Cardiac muscle cell (in vitro differentiated cells and primary cell): ENCODE measurements at places on chromosomes 1 and 21.

GRCh38 chr21:39422527-39423241 is 22.9 kb downstream of the LCA5L start:
- peak; percentile 61 for DNase-seq

GRCh38 chr1:173476665-173477285 is 360 bp upstream of the PRDX6 start:
- DNase-seq: peak; percentile 88

DNA sequence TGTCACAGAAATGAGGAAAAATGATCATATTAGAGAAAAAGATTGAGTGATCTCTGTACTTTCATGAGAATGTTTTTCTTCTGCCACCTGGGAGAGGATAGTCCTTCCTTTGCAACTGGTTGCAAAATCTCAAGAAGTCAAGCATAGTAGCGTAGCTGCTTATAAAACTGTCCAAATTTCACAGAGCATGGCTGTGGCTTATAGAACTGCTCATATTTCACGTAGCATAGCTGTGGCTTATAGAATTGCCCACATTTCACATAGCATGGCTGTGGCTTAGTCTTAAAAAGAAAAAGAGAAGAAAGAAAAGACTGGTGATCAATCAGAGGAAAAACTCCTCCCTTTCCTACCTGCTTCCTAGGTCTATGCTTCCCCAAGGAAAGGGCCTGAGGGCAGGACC is 329.5 kb downstream of the SIPA1L2 start:
- no peak for DNase-seq

- no peak for DNase-seq
These were observed 13.1 kb downstream of the EVA1C start for GRCh38 chr21:32425628-32426027.

DNA sequence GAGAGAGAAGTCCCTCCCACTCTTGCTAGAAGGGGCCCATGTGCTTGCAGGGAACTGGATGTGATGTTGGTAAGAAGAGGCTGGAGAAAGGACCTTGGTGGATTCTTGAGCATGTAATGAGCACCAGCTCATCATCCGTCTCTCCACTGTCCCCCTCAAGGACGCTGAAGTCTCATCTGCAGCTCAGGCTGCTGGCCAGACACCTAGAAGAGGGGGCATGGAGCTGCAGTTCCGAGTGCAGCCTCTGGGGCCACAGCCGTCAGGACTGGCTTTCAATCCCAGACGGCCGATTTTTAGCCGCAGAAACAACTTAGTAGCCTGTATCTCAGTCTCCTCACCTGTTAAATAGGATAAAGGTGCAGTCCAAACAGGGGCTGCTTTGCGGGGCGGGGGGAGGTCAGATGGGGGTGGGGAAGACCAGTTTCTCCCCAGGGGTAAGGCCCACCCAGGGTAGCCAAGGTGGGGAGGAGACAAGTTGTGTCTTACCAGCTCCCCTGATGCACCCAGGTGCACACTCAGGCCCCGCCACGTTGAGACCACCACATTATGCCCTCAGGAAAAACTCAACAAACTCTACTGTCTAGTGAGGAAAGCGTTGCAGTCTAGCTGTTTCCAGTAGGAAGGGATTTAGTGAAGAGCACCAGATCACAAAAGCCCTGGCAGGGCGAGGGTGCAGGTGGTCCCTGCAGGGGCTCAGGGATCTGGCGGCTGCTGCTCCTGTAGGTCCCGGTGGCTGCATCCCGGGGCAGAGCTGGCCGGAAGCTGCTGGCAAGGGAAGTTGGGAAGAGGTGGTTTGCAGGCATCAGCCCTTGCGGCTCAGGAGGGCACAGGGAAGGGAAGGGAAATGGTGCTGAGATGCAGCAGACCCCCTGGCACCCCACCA is 29.5 kb downstream of the LDLRAP1 start:
- DNase-seq: peak; percentile 60

DNA sequence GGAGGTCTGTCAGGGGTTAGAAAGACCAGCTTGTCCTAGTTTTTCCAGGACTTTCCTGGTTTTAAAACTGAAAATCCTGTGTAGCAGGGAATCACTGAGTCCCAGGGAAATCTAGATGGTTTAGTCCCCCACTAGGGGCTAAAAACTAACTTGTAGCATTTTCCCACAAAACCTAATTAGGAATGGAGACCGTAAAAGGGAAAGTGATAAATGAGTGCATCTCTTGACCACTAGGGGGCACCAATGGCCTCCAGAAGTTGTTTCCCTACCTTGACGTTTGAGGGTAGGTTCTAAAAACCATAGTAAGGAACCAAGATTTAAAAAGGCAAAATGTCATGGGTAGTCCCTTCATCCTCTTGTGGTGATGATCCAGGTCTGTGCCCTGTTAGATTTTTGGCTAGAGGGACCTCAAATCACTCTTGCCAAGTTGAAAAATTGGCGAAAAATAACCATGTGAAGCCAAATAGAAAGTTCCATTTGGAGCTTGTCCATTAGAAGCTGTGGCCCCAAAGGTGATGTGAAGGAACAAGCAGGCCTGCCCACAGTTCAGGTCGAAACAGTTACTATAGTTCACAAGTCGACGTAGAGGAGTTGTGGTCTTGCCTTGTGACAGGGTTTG is 24.5 kb downstream of the CLIC6 start:
- DNase-seq: peak; percentile 69

- no peak for DNase-seq
These were observed 1.2 kb upstream of the TMPRSS2 start for GRCh38 chr21:41509145-41509496.

GRCh38 chr1:111559736-111560279 is 56.4 kb upstream of the ADORA3 start:
- DNase-seq: peak; percentile 66

- no peak for DNase-seq
These were observed 4.9 kb downstream of the RHOC start for GRCh38 chr1:112702067-112702395.

DNA sequence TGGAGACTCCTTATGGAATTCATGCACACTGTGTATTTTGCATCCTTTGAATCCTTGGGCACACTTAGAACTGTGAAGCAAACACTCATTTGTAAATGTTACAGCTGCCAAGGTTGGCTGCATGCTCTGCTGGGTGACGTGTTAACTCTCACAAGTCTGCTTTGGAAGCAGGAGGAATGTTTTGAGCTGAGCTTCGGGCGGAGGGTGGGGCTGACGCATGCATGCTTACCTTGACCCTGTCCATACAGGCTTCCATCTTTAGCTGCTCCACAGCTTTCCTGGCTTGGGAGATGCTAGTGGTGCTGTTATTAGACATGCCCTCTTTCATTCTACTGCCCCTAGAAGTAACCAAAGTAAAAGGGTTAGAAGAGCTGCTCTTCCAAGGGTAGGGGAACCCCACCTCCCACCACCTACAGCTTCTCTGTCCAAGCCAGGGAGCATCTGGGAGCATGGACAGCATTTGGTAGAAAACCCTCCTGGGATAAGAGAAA is 66.0 kb downstream of the GNG4 start:
- peak; percentile 29 for DNase-seq

DNA sequence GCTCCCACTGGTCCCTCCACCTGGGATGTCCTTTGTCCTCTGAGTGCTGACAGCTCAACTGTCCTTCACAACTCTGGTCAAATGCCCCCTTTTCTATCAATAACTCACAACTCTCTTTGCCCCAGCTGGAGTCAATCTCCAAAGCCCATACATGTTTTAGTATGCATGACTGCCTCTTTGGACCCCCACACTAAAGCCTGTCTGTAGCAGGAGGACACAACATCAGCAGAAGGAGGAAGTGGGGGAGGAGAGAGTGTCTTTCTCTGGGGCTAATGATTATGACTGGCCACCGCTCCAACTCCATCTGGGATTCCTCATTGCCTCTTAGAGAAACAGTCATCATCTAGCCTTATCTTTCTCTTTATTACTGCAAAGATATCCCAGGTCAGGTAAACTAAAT is 186.6 kb upstream of the FGGY start:
- no peak for DNase-seq

DNA sequence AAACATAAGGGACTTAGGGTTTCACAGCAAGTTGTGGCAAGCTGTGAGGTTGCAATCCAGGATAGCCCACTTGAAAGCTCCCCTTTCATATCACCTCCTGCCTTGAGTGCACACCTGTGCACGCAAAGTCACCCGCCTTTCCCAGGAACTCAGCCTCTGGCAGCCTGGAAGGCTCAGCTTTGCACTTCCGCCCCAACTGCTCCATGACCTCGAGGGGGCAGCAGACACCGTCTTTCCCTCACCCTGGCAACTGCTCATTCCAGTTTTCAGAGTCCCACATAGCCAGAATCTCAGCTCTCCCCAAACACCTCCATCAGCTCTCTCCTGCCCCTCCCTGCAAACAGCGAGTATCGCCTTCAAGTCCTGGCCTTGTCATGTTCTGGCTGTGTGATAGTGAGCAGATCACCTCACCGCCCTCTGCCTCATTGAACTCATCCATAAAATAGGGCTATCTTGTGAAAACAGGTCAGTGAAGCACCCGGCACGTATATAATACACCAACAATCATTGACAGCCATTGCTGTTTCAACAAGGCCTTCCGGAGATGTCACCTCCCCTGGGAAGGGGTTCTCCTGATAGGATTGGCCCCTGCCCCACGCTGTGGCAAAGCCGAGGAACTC is 32.2 kb upstream of the EPB41 start:
- DNase-seq: peak; percentile 90

DNA sequence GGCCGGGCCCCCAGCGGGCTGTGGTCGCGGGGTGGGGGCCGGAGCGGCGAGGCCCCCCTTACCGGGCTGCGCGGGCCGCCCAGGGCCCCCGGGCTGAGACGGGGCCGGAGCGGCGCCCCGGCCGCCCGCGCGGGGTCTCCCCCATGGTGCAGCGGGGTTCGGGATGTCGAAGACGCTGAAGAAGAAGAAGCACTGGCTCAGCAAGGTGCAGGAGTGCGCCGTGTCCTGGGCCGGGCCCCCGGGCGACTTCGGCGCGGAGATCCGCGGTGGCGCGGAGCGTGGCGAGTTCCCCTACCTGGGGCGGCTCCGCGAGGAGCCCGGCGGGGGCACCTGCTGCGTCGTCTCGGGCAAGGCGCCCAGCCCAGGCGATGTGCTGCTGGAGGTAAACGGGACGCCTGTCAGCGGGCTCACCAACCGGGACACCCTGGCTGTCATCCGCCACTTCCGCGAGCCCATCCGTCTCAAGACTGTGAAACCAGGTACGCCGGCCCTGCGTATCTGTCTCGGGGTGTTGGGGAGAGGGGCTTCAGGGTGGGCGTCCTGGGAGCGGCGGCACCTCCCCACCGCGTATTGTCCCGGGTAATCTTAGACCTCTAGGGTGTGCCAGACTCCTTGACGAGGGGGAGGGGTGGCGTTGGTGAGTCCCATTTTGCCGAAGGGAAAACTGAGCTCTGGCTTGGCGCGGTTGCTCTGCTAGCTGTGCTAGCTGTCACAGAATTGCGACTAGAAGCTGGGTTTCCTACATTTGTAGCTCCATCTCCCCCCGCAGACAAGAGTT is 745 bp downstream of the MAGI3 start:
- DNase-seq: peak; percentile 39

GRCh38 chr1:244050835-244051444 is at the start of gene ZBTB18:
Gene ZBTB18, plus strand, starts transcription at chr1:244051283. Its CDS starts 149 bp downstream, at chr1:244051432.
- DNase-seq: no peak

- DNase-seq: no peak
These were observed 283.1 kb downstream of the HLX start for GRCh38 chr1:221162352-221162751.

GRCh38 chr21:25934130-25934529 is 199.4 kb downstream of the GABPA start:
- DNase-seq: no peak

DNA sequence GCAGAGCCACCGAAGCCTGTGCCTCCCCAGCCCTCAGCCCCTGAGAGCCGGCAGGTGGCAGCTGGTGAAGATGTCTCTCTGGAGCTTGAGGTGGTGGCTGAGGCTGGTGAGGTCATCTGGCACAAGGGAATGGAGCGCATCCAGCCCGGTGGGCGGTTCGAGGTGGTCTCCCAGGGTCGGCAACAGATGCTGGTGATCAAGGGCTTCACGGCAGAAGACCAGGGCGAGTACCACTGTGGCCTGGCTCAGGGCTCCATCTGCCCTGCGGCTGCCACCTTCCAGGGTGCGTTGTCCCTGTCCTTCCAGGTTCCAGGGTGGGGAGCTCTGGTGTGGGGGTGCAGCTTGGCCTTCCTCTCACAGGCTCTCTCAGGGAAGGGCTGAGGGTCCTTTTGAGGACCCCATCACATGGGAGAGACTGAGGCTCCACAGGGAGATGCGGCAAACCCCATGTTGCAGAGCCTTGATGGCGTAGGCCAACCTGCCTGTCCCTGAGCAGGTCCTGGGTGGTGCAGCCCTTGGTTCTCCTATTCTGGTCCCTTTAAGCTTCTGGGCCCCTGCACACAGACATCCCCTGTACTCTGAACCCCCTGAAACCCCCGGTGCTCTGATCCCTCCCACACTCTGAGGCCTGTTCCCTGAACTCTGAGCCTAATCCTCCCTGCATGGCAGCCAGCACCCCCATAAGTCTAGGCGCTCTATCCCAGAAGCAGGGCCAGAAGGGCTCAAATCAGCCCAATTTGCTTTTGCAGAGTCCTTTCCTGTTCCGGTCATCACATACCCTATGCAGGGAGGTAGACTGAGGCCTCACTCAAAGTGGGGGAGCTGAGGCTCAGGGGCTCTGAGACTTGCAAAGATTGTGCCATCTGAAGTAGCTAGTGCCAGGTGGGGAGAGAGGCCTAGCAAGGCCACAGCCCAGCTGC is 88.5 kb downstream of the TRIM11 start:
- no peak for DNase-seq

DNA sequence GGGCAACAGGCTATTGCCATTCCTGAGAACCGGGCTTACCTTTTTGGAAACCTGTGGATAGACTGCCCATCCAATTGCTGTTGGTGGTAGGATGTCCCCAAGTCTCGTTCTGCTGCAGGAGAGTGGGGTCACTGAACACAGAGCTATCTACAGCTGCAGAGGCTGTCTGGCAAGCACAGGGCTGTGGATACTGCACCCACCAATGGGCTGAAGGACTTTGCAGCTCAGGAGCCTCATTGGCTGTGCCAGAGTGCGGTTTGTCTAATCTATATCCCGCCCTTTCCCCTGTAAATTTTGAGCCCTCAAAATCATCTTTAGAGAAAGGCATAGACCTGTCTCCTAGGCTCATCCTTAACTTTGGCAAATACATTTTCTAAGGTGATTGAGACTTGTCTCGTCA is 15.3 kb downstream of the RNF187 start:
- no peak for DNase-seq

DNA sequence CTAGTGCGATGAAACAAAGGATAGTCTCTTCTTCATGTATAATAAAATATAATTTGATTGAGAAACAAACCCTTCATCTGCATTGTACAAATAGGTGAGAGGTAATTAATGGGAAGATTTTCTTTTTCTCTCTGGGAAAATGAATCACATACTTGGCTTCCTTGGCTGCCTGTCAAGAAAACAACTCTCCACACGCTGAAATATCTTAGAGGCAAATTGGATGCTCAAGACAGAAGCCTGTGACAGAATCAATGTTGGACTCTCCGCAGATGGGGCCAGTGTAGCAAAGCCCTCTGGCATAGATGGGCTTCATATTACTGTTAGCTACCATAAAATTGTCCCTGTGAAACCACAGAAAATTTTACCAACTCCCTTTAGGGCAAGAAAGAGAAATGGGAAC is 186.6 kb downstream of the GRIK1 start:
- no peak for DNase-seq

- DNase-seq: no peak
These were observed 26.0 kb downstream of the RPS6KA1 start for GRCh38 chr1:26555550-26555981.
